ENCODE measurements at places on chromosomes 13 and 19.

GRCh38 chr13:30382836-30383525, 39.3 kb upstream of the UBE2L5 start:
- no peak for DNase-seq

GRCh38 chr19:46529622-46530451, 34.2 kb upstream of the PNMA8B start:
- DNase-seq, result peak; percentile 41

DNA sequence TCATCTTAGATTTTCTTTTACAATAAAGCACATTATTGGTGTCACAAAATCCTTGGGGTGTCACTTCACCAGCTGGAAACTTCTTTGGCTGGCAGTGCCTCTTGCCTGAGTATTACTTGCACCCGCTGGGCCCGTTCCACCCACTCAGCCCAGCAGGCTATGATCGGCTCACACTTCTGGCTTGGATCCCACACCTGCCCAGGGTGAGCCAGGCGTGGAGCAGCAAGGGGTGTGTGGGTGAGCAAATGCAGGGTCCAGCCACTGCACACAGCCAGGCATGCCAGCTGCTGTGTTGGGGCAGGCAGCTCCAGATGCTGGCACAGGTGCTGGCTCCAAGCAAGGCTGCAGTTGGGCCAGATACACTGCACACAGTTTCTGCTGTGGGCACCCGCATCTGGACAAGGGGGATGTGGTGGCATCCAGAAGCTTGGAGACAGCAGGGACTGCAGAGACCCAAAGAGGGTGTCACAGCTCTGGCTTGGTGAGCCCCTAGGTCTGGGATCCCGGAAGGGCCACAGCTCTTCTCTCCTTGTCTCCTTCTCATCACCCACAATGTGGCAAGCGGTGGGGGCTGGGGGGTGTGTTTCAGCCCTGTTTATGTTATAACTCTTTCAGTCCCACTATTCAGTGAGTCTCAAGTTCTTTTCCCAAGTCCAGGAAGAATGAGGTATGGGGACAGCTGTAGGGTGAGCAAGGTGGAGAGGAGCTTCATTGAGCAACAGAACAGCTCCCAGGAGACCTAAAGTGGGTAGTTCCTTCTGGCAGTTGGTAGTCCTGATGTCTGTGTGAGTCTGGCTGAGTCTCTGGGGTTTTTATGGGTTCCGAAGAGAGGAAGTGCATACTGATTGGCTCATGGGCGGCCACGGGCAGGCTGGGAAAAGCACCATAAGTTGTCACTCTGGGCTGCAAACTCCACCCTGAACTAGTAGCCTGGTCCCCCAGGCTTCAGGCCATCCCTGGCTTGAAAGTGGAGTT, 25.3 kb upstream of the TBC1D4 start:
- peak; percentile 44 for DNase-seq

DNA sequence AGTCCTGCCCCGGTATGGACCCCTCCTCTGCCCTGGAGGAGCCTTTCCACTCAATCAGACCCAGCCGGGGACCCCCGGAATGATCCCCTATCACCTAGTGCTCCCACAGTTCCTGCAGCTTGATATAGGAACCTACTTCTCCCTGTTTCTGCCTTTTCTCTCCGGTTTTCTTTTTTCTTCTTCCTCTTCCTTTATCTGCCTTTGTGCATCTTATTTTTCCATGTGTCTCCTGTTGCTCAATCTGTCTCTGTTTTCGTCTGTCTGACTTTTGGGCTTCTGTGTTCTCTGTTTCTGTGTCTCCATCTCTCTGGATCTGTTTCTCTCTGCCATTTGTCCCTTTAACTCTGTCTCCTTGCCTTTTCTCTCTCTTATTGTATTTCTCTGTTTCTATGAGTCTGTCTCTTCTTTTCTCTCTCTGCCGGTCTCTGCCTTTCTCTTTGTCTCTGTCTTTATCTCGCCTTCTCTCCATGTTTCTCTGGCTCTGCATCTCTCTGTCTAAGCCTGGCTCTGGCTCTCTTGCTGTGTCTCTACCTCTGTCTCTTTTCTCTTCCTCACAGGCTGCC, 10.0 kb downstream of the MEGF8 start:
- DNase-seq, result no peak

DNA sequence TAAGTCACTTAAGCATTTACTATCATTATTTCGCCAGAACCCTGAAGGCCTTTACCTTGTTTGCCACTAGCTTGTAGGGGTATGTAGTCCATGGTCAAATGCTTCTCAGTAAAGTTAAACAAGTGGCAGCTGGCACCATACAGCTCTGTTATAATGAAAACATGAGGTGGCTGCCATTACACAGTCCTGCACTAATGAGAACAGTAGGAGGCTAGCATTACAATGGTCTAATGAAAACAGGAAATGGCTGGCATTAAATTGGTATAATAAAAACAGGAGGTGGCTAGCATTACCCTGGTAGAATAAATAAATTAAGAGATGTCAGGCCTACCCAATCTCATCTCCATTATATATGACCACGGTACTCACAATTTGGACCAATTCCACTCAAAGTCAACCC, 107.5 kb downstream of the PCDH17 start:
- DNase-seq, result peak; percentile 61

GRCh38 chr19:49809160-49809940, 3.7 kb downstream of the FUZ start:
- DNase-seq, result peak; percentile 17

GRCh38 chr13:106110241-106110855, 425.1 kb downstream of the EFNB2 start:
- DNase-seq, result no peak
